ENCODE measurements at places on chromosomes 13 and 19.

DNA sequence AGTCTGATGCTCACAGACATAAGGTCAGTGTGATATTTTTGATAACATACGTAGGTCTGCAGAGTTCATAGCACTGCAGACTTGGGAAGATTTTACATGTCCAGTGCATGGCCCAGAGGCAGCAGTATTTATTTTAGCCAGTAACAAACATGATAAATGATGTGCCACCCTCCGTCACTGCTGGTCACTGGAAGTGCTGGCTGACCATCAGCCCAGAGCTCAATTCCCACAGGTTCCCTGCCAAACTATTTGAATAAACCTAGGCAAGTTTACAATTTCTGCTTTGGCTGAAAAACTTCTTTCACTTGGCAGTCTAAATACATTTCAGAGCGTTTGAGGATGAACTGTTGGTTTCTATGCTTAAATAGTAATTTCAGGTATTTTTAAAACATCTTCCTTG lies 135.5 kb upstream of the EDNRB start:
- DNase-seq, result no peak

DNA sequence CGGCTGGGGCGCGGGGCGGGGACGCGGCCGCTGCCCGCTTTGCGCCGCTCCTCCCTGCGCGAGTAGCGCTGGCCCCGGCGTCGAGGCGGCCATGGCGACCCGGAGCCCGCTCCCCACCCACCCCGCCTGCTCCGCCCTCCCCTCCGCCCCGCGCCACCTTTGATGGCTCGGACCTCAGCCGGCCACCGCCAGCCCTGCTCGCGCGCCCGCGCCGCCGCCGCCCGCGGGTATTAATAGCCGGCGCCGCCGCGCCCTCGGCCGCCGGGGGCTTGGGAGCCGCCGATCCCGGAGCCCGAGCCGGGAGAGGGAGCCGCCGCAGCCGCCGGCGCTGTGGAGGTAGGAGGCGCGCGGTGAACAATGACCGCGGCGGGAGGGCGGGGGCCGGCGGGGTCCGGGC lies 261 bp downstream of the FARP1 start:
- no peak for DNase-seq

DNA sequence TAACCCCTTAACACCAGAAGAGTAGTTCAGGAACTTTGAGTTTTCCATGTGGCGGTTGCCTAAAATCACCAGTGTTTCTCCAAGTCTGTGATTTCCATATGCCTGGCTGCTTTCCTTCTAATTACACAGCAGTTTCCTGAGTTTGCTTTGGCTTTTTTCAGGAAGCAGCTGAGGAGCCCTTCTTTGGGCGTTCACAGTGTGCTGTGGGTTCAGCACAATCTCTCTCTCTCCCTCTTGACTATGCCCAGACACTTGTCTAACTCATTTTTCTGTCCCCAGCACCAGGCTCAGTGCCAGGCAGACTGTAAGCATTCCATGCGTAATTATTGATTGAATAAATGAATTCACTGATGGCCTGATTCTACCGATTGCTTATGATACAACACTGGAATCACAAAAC lies 19.7 kb downstream of the SCEL start:
- no peak for DNase-seq

DNA sequence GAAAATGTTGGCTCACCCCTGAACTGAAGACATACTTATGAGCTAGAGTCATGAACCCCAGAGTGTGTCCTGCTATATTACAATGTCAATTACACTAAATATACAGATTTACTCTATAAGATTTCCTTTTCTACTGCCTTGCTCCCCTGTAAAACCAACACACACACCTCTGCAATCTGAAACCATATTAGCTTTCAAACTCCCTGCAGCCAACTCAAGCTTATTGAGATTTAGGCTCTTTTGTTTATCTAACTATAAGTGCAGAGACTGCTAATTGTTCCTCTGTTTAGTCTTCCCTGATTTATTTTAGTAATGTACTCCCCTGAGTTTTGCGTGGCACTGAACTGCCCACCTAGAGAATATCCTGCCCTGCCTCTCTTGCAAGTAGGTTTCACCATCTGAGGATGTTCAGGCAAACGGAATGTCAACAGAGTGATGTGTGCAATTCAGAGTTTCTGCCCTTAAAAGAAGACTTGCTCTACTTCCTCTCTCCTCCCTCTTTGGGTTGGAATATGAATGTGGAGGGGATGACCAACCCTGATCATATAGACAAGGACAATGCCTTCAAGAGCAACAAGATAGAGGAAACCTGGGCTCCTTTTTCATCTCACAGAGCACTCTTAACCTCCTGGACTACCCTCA lies 22.3 kb downstream of the FAM216B start:
- no peak for DNase-seq

GRCh38 chr13:29454931-29455481 lies 140.5 kb downstream of the SLC7A1 start:
- DNase-seq, result no peak

DNA sequence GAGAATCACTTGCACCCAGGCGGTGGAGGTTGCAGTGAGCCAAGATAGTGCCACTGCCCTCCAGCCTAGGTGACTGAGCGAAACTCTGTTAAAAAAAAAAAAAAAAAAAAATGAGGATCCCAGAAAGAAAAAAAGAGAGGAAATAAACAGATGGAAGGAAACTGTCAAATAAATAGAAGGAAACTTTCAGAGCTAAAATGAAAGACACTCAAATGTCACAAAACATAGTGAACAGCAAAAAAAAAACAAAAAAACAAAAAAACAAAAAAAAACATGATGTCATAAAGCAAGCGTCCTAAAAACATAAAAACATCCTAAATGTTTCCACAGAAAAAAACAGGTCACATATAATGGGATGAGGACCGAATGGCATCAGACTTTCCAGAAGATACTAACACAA lies 15.0 kb downstream of the MLLT1 start:
- no peak for DNase-seq

DNA sequence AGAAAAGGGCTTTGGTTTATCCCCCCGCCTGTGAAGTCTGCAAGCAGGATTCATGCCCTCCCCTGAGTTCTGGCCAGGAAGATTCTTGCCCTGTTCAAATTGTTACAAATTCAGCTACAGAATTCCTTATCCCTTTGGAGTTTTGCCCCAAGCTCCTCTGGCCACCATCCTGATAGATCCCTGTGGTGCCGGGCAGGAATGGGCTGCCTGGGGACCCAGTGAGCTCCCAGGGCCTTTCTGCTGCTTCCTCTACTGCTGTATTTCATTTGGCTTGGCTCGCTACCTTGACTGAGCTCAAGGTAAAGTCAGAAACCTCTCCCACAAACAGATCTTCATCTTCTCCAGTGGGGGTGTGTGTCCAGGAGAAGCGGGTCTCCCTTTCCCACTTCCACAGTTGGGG lies 194.6 kb upstream of the NBEA start:
- no peak for DNase-seq

GRCh38 chr13:43232873-43233265 lies 209.5 kb downstream of the DNAJC15 start:
- no peak for DNase-seq

- no peak for DNase-seq
Observed at GRCh38 chr13:52686376-52686775, 33.7 kb downstream of the SUGT1 start.

DNA sequence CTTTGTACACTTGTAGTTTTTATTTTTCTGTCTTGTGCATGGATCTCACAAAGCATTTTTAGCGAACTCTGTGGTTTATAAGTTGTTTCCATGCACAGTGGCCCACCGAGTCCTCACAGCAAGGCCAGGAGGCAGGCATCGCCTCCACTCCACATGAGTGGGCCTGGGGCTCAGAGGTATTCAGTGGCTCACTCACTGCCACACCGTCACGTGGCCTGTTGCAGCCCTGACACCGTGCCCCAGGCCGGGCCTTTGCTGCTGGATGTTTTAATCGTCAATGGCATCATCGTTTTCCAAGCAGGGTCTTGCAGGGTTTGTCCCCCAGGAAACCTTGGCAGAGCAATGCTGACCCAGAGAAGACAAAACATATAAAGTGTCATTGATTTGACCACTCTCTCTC lies 59.8 kb downstream of the SPACA7 start:
- no peak for DNase-seq

GRCh38 chr19:17420475-17420924 lies 653 bp downstream of the MVB12A start:
- DNase-seq, result peak; percentile 48

DNA sequence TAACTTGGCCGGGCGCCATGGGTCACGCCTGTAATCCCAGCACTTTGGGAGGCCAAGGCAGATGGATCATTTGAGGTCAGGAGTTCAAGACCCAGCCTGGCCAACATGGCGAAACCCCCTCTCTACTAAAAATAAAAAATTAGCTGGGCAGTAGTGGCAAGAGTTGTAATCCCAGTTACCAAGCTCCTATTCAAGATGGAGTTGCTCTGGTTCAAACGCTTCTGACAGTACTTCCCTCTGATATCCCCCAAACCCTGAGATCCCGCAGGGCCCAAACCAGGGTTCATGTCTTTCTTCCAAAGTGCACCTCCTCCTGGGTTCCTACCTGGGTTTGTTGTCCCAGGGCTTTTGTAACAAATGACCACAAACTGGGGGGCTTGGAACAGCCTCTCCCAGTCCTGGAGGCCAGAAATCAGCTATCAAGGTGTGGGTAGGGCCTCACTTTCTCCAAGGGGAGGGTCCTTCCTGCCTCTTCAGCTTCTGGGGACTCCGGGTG lies 13.7 kb downstream of the CELF5 start:
- DNase-seq, result no peak

GRCh38 chr13:86541461-86541860 lies 742.2 kb upstream of the SLITRK6 start:
- no peak for DNase-seq

- DNase-seq, result no peak
Observed at GRCh38 chr13:93872376-93872775, 607.1 kb downstream of the DCT start.

- DNase-seq, result no peak
Observed at GRCh38 chr13:94705081-94706030, 7.0 kb downstream of the SOX21 start.

DNA sequence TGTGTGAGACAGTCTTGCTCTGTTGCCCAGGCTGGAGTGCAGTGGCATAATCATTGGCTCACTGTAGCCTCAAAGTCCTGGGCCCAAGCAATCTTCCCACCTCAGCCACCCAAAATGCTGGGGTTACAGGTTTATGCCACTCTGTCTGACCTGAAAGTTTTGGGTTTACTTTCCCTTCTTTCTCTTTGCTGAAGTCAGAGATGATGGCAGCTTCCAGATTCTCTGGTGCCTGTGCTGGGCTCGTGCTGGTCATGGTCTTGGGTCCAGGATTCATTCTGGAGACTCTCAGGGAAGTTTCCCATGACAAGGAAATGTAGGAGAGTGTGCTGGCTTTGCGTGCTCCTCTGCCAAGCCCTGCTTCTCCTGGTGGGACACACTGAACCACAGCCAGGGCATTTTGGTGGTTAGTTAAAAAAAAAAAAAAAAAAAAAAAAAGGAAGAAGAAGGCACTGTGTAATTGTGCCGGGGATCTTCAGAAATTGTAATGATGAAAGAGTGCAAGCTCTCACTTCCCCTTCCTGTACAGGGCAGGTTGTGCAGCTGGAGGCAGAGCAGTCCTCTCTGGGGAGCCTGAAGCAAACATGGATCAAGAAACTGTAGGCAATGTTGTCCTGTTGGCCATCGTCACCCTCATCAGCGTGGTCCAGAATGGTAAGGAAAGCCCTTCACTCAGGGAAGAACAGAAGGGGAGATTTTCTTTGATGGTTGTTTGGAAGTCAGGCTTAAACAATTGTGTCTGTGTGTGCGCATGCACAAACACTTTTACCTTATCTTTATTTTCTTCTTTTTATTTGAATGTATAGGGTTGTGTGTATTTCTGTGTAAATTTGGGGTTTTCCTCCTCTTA lies at the start of gene ALOX5AP:
ALOX5AP (plus strand) TSS at position 519 of the 847 bp plus-strand sequence; CDS start at position 582, 63 bp downstream.
- peak; percentile 34 for DNase-seq

GRCh38 chr19:55691561-55692481 lies 16.8 kb downstream of the EPN1 start:
- no peak for DNase-seq

- no peak for DNase-seq
Observed at GRCh38 chr19:32202244-32202643, 143.2 kb upstream of the ZNF507 start.

DNA sequence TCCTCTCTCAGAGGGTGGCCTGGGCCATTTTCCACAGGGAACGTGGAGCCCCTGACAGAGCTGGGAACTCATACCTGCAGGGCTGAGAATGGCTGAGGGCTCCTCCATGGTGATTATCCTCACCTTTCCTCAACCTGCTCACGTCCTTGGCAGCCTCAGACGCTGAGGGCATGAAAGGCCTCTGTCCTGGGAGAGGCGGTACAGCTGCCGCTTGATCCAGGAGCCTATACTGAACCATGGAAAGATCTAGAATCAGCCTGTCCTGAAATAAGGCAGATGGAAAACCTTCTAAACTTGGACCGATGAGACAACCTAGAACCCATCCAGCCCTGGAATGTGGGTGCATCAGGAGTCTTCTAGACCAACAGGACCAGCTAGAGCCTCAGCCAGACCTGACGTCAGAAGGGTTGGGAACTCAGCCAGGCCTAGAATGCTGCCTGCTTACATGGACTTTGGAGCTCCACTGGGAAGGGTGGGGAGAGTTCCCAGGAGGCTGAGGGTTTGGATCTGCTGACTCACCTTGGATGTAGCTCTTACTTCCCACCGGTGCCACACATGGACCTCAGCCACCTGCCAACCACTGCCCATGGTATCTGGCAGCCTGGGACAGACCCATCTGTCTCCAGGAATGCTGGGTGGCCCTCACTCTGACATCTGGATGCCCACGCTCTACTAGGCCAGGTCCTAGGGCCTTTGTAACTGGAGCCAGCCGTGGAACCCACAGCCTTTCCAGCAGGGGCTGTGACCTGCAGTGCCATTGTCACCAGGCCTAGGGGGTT lies 7.5 kb downstream of the KCTD15 start:
- DNase-seq, result no peak

DNA sequence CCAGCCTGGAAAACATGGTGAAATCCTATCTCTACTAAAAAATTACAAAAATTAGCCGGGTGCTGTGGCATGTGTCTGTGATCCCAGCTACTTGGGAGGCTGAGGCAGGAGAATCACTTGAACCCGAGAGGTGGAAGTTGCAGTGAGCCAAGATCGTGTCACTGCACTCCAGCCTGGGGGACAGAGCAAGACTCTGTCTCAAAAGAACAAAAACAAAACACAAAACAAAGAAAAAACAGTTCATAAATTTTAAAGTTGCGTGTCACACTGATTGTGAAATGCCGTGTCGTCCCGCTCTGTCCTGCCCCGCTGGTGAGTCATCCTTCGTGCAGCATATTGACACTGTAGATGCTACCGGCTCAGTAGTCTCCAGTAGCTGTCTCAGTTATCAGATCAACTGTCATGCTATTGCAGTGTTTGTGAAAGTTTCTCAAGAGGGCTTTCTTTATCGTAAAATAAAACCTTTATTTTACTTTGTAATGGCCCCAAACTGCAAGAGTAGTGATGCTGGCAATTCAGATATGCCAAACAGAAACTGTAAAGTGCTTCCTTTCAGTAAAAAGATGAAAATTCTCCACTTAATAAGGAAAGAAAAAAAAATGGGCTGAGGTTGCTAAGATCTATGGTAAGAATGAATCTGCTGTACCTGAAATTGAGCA lies 36.4 kb upstream of the IGFL1 start:
- no peak for DNase-seq

DNA sequence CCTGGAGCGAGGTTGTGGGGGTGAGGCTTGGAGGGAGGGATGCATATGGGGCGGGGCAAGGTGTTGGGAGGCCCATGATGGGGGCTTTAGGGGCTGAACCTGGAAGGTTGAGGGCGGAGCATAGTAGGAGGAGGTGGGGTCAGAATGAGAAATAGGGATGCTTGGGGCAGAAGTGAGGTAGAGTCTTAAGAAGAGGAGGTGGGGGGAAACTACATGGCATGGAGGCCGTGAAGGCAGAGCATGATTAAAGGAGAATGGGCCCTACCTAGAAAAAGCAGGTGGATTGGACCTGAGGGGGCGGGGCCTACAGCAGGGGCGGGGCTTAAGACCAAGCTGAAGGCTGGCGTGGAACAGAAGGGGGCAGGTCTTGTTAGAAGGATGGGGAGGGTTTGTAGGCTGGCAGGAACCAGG lies 799 bp downstream of the NR1H2 start:
- peak; percentile 58 for DNase-seq

Measured in activated naive CD8-positive, alpha-beta T cell treated with anti-CD3 and anti-CD28 coated beads, Interleukin-2, amount 50 U/mL, for 24 hours (primary cell).